ENCODE measurements at places on chromosomes 1 and 21. TPM values are rescaled to one million over a fixed set of nuclear protein-coding genes. Genes with fewer than 3 reads are reported as not detected.

KRTAP12-2 gene
- total RNA-seq: not detected

CRYAA gene
- total RNA-seq: not detected

GRCh38 chr1:212531267-212531666 is 77.3 kb upstream of the ATF3 start:
- DNase-seq: no peak

GRCh38 chr1:178528953-178529335 is 16.0 kb downstream of the TEX35 start:
- no peak for DNase-seq

Measured in PC-9 (cell line).